ENCODE measurements at places on chromosomes 7 and 10.

DNA sequence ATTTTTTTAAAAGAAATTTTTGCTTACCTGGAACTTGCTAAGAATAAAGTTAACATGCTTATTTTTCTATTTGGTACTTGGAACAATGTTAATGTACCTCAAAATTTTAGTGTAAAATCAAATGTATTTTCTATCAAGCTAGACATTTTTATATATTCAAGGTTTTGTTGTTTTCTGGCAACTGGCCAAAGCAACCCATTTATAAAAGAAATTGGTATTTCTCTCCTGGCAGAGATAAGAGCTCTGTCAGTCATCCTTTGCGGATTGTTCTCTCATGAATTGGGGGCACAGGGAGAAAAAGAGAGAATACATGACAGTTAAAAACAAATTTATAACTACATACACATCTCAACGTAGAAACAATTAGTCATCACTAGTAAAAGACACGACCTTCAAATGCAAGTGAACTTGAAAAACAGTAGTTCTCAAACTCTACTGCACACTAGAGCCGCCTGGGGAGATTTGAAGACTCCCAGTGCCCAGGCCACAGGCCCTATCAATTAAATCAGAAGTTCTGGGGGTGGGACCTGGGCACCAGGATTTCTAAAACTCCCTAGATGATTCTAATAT lies 152.4 kb upstream of the LAMB4 start:
- DNase-seq = no peak

DNA sequence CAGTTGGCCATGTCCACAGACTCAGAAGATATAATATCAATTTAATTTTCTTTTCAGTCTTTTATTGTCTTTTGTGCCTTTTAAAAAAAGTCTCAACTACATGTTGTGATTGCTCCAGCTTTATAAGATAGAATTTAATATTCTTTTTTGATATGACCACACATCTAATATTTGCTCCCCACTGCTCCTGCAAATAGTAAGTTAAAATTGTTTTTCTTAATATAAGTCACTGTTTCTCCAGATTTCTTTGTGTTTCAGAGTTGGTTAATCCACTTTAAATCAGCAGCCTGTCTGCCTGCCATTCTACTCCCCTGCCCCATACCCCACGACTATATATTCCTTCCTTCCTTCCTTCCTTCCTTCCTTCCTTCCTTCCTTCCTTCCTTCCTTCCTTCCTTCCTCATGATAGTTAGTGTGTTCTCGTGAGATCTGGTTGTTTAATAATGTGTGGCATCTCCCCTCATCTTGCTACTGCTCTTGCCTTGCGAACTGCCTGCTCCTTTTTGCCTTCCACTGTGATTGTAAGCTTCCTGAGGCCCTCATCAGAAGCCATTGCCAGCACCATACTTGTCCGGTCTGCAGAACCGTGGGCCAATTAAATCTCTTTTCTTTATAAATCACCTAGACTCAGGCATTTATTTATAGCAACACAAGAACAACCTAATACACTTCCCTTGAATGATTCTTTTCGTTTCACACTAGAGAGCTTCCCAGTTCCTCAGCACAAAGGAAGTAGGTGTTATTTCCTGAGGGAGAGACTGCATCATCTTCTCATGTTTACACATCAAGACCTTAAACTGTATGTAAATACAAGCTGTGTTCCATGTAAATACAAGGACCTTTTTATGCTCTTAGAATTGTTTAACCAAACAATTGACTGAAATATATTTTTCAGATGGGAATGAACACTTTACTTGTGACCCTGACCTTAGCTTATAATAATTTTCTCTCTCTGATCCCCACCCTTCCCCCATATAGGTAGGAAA lies 24.5 kb downstream of the TAS2R16 start:
- no peak for DNase-seq

DNA sequence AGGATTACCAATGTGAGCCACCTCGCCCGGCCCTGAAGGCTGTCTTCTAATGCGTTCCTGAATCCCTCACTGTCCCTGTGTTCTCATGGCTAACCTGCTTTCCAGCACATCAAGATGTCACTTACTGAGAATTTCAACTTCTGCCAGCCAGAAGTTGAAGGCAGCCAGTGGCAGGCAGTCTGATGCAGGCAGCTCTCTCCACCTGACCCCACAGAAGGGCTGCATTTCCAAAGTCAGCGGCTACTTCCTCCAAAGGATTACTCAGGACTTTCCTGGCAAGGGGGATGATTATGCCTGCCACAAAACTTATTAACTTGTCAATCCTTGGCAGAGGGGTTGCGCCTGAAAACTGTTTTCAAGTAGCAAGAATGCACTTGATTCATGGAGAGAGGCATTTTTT lies 1219.4 kb downstream of the TYW1 start:
- no peak for DNase-seq

GRCh38 chr7:158286210-158286609 lies 301.4 kb downstream of the PTPRN2 start:
- DNase-seq = no peak

GRCh38 chr10:33337326-33337957 lies 3.0 kb upstream of the NRP1 start:
- DNase-seq = no peak

DNA sequence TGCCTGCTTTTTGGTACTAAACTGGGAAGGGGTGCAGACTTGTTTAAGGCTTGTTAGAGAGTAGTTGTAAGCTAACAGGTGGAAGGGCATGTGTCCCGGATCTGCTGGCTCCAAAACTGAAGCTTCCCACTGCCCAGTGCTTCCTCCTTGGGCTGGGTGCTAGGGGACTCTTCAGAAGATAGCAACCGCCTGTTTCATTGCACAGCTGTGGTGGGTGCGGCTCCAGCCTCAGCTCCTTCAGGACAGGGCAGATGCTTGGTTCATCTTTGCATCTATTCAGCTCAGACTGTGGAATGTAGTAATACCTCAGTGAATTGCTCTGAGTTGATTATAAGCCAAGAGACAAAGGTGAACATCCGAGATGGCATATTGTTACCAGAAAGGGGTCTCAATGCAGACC lies 527.1 kb downstream of the TYW1 start:
- DNase-seq = no peak

DNA sequence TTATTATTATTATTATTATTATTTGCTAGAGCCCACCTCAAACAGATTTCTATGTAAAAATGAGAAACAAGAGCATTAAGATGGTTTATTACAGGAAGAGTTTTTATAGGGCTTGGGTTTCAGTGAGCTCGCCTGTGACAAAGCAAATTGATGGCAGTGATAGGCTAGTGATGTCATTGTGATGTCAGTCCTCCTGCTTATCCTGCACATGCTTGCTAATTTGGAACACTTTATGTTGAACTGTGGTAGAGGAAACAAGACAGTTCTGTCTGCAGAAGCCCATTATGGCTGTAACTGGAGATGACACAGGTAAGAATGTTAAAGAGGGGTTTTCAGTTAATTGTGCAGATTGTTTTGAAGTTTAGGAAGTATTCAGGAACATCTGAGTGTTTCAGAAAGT lies 68.3 kb downstream of the CREM start:
- DNase-seq = no peak

GRCh38 chr10:26391701-26392695 lies 46.1 kb upstream of the APBB1IP start:
- peak; percentile 32 for DNase-seq

- no peak for DNase-seq
These were observed 80.5 kb downstream of the TBXAS1 start for GRCh38 chr7:139909379-139910050.

DNA sequence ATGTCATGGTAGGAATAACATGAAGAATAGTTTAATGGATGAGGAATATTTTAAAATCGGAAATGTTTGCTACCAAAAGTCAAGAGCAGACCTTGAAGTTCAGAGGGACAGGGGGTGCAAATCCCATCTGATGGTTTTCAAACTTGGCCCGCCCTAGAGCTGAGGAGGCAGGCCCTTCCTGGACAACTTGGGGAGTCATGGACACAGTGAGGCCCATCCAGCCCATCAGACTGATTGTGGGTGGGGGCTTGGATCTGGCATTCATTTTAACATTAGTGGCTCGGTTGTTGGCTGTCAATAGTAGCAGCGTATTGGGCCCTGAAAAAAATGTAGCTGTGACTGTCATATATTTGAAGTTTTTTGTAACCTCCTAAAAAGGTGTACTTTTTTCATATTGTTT lies 2.0 kb downstream of the C10orf90 start:
- no peak for DNase-seq

GRCh38 chr10:55398497-55398882 lies 597.5 kb upstream of the PCDH15 start:
- no peak for DNase-seq

DNA sequence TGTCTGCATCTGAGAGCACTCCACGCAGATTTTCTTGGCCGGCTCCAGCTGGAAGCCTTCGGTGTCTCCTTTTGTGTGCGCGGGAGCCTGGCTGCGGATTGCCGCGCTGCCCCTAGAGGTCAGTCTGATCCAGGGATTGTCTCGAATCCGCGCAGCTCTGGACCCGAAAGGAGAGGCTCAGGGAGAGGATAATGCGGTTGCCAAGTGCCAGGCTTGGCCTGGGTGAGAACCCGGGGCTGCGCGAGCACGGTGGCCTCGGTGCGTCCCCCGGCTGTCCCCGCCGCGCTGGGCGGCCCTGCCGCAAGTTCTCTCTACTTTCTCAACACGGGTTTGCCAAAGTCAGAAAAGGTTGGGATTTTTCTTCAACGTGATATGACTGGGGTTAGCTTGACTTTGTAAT lies 140.9 kb downstream of the ADCYAP1R1 start:
- no peak for DNase-seq

DNA sequence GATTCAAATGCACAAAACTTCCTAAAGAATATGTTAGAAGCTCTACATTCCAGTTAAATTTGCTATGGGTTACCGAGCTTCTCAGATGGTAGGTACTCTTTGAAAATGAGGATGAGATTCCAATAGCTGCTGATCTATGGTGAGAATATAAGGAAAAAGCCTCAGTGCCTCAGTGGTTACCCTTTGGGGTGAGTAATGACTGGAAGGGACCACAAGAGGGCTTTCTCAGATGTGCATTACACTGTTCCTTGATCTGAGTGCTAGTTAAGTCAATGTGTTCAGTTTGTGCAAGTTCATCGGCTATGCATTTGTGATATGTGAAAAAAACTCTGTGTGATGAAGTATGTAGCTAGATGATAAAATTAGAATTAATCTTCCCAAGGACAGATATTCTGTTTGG lies 3.5 kb downstream of the NRCAM start:
- DNase-seq = no peak

DNA sequence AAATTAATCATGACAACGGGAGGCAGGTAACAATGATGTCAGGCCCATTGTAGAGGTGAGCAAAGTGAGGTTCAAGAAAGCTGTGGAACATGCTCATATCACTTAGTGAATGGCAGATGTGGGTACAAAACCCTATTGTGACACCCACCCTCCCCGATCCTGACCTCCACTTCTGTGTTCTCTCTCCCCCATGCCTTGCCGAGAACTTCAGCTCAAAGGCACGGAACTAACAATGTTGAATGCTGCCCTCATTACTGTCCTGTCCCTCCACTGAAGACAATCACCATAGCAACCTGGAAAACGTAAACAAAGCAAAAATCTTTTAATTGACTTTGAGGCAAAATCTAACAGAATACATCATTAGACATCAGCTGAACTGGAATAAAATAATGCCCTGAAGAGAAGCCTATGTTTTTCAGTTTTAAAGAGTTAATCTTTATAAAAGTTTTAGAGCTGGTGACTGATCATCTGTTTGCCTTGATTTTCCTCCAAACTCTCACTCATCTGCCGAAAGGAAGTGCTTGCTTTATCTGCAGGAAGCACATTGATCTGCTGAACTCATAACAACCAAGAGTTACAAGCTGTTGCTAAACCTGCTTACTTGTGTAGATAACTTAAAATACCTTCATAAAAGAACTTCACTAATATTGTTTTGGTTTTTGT lies 133.6 kb downstream of the CUBN start:
- no peak for DNase-seq

- DNase-seq = no peak
These were observed 7.0 kb upstream of the CALD1 start for GRCh38 chr7:134772401-134772800.

- no peak for DNase-seq
These were observed 23.1 kb downstream of the KDM7A start for GRCh38 chr7:140153666-140154161.

DNA sequence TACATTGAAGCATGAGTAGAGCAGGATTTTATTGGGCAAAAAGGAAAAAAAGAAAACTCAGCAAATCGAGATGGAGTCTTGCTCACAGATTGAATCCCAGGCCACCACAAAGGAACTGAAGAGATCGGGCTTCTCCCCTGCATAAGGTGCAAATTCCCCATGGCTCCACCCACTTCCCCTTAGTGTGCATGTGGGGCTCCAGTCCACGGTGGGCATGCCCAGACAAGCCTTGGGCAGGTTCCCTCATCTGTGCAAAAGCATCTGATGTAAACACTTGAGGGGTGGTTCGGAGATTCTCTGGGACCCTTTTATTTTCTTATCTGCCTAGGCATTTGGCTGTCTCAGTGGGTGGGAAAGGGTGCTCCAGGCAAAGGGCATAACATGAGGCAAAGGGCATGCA lies 150.7 kb downstream of the CFTR start:
- no peak for DNase-seq

DNA sequence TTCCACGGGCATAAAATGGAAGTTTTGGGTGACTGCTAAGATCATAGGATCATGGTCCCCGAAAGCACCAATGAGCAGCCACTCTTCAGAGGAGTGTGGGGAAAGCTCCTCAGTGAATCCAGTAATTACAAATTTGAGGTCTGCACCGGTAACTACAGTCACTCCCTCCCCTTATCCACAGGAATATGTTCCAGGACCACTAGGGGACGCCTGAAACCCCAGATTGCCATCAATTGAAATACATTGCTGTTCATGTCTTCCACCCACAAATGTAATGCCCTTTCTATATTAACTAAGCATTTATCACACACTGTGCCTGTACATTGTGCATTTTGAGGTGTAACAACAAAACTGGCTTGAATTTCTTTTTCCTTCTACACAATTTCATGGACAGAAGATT lies 447.9 kb upstream of the PFKP start:
- no peak for DNase-seq

DNA sequence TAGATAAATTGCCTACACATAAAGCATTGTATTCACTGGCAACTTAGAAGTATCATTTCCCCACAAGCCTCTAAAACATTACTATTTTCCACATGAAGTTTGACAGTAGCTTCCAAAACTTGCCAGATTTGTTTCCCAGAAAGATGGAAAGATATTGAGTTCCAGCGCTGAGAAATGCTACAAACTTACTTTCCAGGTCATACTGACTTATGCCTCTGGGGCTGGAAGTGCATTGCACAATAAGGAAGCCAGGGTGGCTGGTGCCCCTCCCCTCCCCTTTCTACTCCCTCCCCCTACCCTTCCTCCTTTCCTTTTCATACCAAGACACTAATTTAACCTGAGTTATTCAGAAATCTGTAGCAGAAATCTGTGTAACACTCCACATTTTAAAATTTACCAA lies 212.6 kb downstream of the WDR37 start:
- DNase-seq = no peak

Measured in activated naive CD8-positive, alpha-beta T cell treated with anti-CD3 and anti-CD28 coated beads, Interleukin-2, amount 10 ng/mL, durations not matched to agents 7 days and 5 days (primary cell).